ENCODE measurements at places on chromosomes 3 and 15.

GRCh38 chr3:6860954-6861624, at the start of gene GRM7:
Gene GRM7, plus strand, starts transcription at chr3:6861115.
- no peak within 1 kb of the TSS for H3K4me3 ChIP-seq
- H3K27me3 ChIP-seq, result peaks cover 14% of the 10 kb centered on the region
- no peak within 1 kb of the TSS for H3K27ac ChIP-seq
- no peak for DNase-seq
- peaks cover 2% of the 10 kb centered on the region for H3K36me3 ChIP-seq
- no peaks in the 10 kb centered on the region for H3K4me1 ChIP-seq

DNA sequence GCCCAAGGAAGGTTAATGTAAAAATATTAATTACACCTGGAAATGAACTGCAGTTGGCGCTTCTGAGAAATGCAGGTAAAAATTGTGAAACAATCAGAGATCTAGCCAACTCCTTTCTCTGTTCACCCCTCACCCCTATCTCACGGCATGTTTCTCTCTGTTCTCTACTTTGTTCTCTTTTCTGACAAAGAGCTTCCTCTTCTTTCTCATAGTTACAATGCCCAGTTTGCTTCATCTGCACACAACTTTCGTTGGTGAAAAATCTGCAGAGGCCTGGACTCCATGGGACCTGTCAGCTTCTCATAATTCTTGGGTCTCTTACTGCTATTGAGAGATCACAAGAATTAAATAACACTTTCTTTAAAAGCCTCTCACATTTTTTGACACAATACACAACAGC, 212.9 kb upstream of the LRRN1 start:
- H3K27me3 ChIP-seq, result no peaks in the 10 kb centered on the region
- no peak overlapping the region for H3K27ac ChIP-seq
- no peak for DNase-seq

DNA sequence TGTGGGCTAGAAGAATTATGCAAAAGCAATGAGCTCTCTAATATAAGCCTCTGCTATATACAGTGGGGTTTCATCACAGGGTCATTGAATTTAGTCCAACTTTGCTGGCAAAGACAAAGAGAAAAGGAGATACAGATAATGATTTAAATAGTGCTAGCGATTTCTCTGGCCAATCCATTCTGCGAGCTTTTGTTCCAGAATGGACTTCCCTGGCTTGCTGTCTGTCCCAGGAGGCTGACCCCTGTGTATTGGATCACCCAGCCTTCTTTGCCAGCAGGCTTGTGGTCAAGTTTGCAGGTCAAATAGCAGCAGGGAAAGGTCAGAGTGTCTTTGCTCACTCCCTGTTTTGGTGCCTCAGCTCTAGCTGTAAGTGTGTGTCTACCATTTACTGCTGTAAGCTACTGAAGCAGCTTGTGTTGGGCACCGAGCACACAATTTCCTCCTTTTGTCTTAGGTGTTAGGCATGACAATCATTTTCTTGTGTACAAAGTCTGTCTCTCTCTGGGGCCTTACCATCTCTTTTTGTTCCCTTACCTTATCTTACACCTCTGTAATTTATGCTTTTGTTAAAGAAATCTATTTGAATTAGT, 55.7 kb downstream of the UNC13C start:
- no peak for DNase-seq
- no peaks in the 10 kb centered on the region for H3K27me3 ChIP-seq
- no peak overlapping the region for H3K4me3 ChIP-seq
- no peak overlapping the region for H3K27ac ChIP-seq

- peak; percentile 78 for DNase-seq
- peak overlapping the region; percentile 96 for H3K27ac ChIP-seq
- H3K36me3 ChIP-seq, result peaks cover 23% of the 10 kb centered on the region
- H3K27me3 ChIP-seq, result no peaks in the 10 kb centered on the region
Observed at GRCh38 chr3:43162230-43163084, 56.6 kb upstream of the POMGNT2 start.

DNA sequence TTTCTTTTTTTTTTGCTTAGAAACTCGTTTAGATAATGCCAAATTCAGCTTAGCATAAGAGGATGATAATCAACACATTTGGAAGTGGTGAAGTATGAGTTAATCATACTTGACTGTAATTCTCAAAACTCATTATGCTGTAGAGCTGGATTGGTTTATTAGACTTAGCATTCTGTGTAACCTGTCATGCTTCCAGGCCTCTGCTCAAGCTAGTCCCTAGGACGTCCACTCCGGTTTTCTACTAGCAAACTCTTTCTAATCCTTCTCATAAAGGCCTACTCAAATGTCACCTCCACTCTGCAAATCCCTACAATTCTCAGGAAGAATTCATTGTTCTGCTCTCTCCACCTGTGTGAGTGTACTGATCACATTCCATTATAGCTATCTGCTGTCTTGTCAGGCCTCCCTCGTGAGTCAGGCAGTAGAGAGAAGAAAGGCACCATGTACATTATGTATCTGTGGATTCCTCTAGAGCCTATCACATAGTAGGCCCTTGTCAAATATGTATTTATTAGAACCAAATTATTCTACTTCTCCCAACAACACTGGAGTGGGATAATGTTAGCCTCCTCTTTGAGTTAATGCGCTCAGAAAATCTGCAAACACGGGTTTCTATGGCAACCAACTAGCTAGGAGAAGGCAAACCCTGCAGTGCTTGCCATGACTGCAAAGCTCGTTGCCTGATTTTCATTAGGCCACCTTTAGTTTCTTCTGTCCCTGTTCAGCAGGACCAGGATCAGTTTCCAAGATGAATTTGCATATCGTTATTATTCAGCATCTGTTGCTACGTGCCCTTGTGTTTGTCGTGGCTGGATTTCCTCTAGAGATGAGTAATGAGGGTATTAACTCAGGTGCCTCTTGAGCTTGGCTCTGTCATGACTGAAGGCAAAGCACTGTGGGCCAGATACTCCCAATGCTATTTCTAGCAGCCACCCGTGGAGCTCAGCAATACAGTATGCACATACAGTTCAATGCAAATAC, 30.7 kb downstream of the ATP13A5 start:
- H3K27me3 ChIP-seq, result peaks cover 1% of the 10 kb centered on the region
- DNase-seq, result no peak
- H3K4me3 ChIP-seq, result no peak overlapping the region
- H3K27ac ChIP-seq, result no peak overlapping the region

DNA sequence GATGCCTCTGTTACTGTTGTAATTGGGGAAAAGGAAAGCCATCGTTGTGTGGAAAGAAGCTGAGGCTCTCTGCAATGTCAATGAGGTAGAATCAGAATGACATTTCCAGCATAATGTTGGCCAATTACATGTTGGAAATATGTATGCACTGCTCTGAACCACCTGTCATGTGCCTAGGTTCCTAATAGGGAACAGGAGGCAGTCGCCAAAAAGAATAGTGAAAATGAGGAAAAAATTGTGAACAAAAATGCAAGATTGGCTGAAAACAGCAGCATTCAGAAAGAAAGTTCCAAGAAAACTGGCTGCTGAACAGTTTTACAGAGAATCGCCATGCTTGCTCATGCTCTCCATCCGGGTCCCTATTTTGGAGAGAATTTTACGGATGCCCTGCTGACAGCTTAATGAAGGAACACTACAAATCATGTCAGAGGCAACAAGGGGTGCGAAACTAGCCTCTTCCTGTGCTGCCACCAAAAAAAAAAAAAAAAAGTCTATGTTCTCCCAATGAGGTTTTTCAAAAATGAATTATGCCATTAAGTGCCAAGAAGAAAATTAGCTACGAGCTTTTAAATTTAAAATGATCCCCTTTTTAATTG, 305.9 kb upstream of the ARRDC4 start:
- H3K27me3 ChIP-seq, result peaks cover 7% of the 10 kb centered on the region
- H3K4me1 ChIP-seq, result no peaks in the 10 kb centered on the region
- no peak overlapping the region for H3K27ac ChIP-seq

DNA sequence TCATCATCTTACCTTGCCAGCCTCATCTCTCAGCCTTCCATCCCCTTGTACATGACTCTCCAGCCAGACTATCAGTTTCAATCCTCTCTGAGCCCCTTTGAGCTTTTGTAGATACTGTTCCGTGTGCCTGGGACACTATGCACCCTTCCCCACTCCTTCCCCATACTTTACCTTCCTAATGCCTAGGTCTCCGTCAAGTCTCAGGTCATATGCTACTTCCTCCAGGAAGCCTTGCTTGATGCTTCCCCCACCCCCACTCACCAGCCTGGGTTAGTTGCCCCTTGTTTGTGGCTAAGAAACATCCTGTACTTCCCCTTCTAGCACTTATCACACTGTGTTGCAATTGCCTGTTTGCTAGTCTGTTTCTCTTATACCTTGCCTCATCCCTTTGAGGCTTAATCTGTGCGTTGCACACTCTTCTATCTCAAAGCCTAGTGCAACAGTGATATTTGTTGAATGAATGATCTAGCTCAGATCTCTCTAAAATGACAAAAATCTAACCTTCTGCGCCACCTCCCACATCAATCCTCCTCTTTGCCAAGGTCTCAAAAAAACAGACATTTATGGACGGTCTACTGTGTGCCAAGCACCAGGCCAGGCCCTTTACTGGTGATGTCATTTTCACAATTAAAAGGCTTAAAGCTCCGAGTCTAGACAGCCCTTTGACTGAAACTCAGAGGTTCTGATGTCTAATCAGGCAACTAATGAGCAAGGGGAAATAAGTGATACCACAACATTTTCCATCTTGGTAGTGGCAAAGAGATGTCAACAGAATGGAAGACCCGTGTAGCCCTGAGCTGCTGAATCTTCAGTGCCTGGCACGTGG, 6.5 kb upstream of the USP3 start:
- H3K36me3 ChIP-seq, result peaks cover 9% of the 10 kb centered on the region
- DNase-seq, result peak; percentile 76
- H3K4me3 ChIP-seq, result no peak overlapping the region
- peaks cover 81% of the 10 kb centered on the region for H3K4me1 ChIP-seq
- H3K27ac ChIP-seq, result no peak overlapping the region

GRCh38 chr3:53167418-53168174, 6.6 kb downstream of the PRKCD start:
- DNase-seq, result no peak
- no peaks in the 10 kb centered on the region for H3K27me3 ChIP-seq
- no peak overlapping the region for H3K4me3 ChIP-seq
- no peaks in the 10 kb centered on the region for H3K36me3 ChIP-seq

- peaks cover 31% of the 10 kb centered on the region for H3K4me1 ChIP-seq
- H3K27me3 ChIP-seq, result no peaks in the 10 kb centered on the region
- peak overlapping the region; percentile 99 for H3K4me3 ChIP-seq
- peaks cover 2% of the 10 kb centered on the region for H3K36me3 ChIP-seq
- DNase-seq, result peak; percentile 91
Observed at GRCh38 chr3:49007771-49008528, 759 bp downstream of the WDR6 start.

GRCh38 chr3:107598926-107599771, 76.4 kb downstream of the BBX start:
- peak overlapping the region; percentile 94 for H3K27ac ChIP-seq
- peak; percentile 62 for DNase-seq
- H3K36me3 ChIP-seq, result peaks cover 7% of the 10 kb centered on the region

GRCh38 chr3:50258029-50258680, 10.8 kb upstream of the SEMA3B start:
- DNase-seq, result no peak
- H3K36me3 ChIP-seq, result peaks cover 42% of the 10 kb centered on the region
- H3K4me3 ChIP-seq, result no peak overlapping the region
- no peaks in the 10 kb centered on the region for H3K27me3 ChIP-seq
- peaks cover 9% of the 10 kb centered on the region for H3K4me1 ChIP-seq
- H3K27ac ChIP-seq, result no peak overlapping the region
